ENCODE measurements at places on chromosomes 2 and 18.

- no peak for DNase-seq
Measured at GRCh38 chr2:210536973-210537650, 19.3 kb upstream of the CPS1 start.

- no peak for DNase-seq
Measured at GRCh38 chr2:238267341-238267710, 21.1 kb downstream of the PER2 start.

DNA sequence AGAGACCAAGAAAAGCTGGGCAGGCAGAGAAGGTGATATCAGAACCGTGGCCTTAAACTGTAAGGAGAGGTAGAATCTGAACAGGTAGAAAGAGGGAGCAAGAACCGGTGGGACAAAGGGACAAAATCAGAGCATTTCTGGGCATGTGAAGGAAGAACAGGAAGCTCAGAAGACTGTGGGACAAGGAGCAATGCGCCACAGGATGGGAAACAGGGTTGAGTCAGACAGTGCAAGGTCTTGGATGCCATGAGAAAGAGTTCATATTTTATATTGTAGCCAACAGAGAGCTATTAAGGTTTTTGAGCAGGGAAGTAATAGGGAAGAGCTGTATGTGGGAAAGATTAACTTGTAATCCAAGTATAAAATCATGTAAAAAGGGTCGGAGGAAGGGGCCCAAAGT, 106.4 kb upstream of the UGP2 start:
- DNase-seq = peak; percentile 16

- DNase-seq = no peak
Measured at GRCh38 chr18:33421225-33421624, 19.3 kb downstream of the CCDC178 start.

GRCh38 chr2:98882971-98883779, 52.9 kb downstream of the CRACDL start:
- DNase-seq = no peak

DNA sequence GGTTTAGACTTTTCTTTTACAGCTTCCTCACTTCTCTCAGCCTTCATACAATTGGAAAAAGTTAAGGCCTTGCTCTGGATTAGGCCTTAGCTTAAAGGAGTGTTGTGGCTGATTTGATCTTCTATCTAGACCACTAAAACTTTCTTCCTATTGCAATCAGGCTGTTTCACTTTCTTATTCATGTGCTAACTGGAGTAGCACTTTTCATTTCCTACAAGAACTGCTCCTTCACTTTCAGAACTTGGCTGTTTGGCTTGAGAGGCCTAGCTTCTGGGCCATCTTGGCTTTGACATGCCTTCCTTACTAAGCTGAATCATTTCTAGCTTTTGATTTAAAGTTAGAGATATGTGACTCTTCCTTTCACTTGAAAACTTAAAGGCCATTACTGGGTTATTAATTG, 114.3 kb downstream of the ARHGEF4 start:
- DNase-seq = no peak

GRCh38 chr2:37652199-37652640, 19.2 kb downstream of the CDC42EP3 start:
- DNase-seq = peak; percentile 48

GRCh38 chr2:8036366-8036765, 645.5 kb upstream of the ID2 start:
- DNase-seq = no peak

DNA sequence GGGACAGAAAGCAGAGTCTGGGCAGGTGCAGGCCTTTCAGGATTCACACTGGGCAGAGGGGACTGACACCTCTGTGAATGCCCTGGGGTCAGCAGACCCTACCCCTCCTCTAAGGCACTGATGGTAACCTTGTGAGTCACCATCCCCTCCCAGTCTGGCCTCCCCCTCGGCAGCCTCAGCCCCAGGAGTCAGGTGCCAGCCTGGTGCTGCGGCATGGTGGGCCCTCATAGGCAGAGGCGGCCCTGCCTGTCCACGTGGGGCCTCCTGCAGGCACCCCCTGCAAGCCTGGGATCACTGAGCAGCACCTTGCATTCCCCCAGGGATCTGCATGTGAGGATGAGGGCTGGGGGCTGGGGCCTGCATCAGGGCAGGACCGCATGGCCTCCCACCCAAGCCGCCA, 4.8 kb upstream of the GPR17 start:
- no peak for DNase-seq

- DNase-seq = no peak
Measured at GRCh38 chr2:172464400-172465129, 37.2 kb downstream of the ITGA6 start.

DNA sequence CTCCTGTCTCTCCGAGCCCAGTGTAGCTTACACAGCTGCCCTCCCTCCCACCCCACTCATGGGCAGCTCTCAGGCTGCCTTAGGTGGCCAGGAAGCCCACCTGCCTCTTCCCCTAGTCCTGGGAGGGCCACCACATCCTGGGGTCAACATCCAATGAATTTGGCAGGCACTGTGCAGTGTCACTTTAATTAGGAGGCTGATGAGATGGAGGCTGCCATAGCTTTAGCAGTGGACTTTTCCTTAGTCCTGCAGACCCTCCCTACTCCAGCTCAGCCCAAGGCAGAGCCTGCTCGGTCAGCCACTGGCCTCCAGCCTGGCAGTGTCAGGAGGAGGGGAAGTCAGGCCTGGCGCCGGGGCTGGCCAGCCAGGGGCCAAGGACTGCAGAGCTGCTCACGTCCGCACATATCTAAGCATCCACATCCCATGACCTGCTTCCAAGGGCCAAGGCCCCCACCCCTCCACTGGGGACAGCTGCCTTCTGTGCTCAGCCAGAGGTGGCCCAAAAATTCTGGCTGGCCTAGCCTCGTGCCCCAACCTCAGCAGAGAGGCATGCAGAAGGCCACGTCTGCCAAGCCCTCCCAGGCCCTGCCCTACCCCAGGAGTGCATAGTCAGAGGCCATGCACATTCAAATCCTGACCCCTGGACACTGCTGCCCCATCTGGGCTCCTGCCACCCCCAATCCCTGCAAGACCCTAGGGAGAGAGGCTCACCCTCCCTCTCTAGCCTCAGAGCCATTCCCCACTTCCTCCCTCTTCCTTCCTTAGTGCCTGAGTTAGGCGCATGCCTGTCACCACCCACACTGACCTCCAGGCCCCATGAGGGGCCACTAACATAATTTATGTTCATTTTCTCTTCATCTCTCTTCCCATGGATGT, 33.1 kb downstream of the ADRA2B start:
- DNase-seq = no peak

GRCh38 chr18:3821524-3821923, 371.6 kb downstream of the TGIF1 start:
- DNase-seq = no peak

- DNase-seq = peak; percentile 67
Measured at GRCh38 chr2:198371921-198372543, 567.6 kb downstream of the PLCL1 start.

GRCh38 chr18:79401494-79402208, 5.9 kb downstream of the NFATC1 start:
- no peak for DNase-seq

GRCh38 chr2:238488347-238488826, 61.7 kb downstream of the ASB1 start:
- DNase-seq = no peak

- DNase-seq = no peak
Measured at GRCh38 chr2:167331636-167332232, 443.5 kb downstream of the XIRP2 start.

GRCh38 chr2:217062768-217063167, 202.9 kb upstream of the TNP1 start:
- DNase-seq = no peak

GRCh38 chr2:43950383-43951008, 45.3 kb downstream of the LRPPRC start:
- peak; percentile 28 for DNase-seq

- DNase-seq = no peak
Measured at GRCh38 chr2:45167920-45168629, 158.8 kb upstream of the SIX2 start.

- DNase-seq = no peak
Measured at GRCh38 chr2:124328397-124328796, 303.3 kb downstream of the CNTNAP5 start.

DNA sequence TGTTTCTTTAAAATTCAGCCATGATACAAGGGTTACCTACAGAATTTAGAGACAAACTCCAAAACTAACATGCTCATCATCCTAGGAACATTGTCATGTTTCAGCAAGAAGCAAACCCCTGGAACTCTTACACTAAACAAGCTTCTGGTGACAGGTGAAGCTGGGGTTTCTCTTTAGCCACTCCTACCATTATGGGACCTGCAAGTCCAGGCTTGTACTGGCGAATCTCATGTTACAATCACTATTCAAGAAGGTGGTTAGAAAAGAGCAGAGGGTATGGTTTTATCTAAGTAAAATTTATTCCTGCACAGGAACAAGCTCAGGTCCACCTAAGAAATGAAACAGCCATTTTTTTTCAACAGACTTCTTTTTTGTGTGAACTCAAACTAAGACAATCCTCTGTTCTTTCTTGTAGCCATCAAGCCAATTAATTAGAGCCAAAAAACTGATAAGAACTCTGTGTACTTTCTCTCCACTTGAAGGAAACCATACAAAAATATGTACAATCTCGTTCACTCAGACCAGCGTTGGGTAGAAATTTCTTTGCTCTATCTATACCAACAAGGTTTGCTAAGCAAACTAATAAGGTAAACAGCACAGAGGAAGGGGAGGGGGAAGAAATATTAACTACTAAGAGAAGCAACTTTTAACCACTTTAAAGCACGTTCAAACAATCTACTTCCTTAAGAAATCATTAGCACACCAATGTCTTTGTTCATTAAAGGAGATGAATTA, 63.3 kb upstream of the NEDD4L start:
- no peak for DNase-seq

Measured in fibroblast of gingiva (primary cell).